ENCODE measurements at places on chromosomes 5 and 9.

- DNase-seq: no peak
These were observed 376.6 kb upstream of the TUSC1 start for GRCh38 chr9:26054600-26055520.

DNA sequence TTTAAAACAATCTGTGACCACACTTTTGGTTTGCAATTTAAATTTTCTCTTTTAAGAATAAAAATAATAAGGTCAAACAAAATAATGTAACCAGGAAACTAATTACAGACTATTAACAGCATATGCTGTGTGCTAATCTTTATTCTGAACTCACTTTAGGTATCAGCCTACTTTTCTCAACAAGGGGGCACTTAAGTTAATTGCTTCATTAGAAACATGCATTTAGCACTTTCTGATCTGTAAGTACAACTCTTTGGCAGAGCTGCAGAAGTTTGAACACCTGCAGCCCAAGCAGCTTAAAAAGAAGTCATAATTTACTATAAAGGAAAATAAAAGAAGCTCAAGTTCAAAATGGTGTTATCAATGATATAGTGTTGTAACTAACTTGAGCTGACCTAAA is 21.7 kb downstream of the XRCC4 start:
- DNase-seq: no peak

DNA sequence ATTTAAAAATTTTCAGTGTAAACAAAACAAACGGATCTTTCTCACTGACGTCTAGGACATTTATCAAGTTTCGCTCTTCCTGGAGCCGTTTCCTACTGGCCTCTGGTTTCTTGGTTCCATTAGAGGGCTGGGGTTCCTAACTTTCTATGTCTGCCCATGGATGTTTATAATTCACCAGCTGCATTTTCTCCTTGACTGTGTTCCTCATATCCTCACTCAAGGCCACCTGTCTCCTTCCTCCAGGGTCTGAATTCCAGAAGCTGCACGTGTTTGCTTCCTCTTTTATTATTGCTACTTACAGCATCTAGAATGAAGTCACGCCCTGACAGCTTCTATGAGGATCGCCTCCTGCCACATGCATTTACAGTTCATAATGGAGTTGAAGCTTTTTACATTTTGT is 74.1 kb upstream of the BASP1 start:
- no peak for DNase-seq

DNA sequence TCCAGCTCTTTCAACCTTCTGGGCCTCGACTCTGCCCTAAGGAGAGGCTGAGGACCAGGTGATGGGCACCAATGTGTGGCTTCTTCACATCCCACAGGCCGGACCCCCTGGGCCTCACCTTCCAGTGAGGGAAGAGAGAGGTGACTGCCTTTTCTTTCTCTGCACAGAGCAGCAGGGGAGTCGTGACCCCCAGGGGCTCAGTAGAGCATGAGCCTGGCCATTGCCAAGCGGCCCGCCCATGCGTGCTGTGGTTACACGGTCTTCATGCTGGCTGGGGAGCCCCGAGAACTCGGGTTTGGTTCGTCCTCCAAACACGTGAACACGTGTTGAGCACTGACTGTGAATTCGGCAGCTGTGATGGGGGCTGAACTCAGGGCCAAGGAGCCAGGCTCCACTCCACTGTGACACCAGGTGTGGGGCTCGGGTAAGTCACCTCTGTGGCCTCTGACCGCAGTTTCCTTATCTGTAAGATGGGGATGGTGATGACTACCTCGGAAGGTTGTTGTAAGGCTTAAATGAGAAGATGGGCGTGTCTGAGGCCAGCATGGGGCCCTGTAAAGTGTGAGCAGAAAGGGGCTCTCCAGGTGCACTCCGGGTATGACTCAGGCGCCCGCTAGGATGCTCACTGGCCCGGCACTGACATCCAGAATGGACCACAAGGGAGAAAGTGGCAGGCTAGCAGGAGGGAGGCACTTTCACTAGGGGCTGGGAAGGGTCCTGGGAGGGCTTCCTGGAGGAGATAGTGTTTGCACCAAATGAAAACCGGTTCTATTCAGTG is 13.4 kb upstream of the GRHPR start:
- DNase-seq: no peak

DNA sequence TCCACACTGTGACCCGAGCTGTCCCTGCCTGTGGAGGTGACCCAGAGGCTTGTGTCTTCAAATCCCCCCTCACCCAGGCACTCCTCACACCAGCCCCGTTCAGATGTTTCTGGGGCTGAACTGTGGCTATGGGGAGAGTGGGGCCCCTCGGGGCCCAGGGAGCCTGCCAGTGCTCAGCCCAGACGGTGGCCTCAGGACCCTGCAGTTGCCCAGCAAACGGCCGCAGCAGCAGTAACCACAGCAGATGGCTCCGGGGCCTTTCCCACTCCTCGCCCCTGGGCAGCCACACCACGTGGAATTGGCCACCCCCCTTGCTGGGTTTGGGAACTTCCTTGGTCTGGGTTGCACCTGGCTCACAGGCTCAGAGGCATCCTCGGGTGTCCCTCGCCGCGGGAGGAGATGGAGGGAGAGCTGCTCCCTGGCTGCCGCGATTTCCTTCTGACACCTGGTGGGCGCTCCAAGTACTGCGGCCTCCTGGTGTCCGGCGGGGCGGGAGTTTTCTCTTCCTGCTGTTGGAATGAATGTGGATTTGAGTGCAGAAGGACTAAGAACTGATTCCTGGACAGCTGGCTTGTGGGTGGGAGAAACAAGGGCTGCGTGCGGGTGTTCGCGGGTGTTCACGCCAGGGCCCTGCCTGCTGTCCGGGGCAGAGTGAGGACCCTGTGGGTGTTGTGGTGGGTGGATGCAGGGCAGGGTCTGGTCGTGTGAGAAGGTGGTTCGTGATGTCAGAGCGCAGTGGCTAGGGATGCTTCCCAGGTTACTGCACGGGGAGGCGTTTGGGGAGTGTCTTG is 97.5 kb downstream of the COL5A1 start:
- DNase-seq: no peak

- no peak for DNase-seq
These were observed 816.8 kb upstream of the DMAC1 start for GRCh38 chr9:8616414-8616813.

DNA sequence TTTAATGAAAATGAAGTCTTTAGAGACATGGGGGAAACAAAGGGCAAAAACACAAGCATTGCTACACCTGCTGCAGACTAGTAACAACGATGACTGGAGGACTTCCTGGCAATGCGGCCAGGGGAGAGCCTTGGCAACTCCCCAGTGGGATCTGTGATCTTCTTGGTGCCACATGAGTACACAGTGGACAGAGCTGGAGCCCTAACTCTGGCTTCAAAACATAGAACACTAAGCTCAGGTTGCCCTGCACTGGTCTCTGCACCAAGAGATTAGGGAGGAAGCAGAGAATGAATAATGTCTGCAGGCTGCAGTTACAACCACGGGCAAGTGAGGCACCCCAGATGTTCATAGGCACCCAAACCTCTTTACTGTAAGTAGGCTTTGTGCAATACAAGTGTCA is 91.1 kb downstream of the MRPS27 start:
- DNase-seq: peak; percentile 27

Measured in NCI-H774 (cell line).